ENCODE measurements at places on chromosomes 4 and X. TPM values are rescaled to one million over a fixed set of nuclear protein-coding genes. Genes with fewer than 3 reads are reported as not detected.

DNA sequence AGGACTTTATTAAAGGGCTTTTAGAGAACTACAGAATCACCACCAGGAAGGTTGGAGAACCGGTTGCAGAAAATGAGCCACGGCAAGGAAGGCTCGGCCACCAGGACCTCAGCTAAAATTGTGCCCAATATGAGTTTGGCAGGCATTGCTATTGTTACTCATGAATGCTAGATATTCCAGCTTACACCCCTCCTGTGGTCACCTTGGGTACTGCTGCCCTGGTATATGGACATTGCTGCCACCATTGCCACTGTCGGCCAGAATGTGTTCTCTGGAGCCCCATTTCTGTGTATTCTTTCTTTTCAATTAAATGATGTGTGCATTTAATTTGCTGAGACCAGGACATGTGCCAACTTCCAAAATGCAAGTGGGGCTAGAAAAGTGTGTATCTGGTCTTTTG is 626.7 kb upstream of the BOD1L1 start:
- DNase-seq, result no peak

DNA sequence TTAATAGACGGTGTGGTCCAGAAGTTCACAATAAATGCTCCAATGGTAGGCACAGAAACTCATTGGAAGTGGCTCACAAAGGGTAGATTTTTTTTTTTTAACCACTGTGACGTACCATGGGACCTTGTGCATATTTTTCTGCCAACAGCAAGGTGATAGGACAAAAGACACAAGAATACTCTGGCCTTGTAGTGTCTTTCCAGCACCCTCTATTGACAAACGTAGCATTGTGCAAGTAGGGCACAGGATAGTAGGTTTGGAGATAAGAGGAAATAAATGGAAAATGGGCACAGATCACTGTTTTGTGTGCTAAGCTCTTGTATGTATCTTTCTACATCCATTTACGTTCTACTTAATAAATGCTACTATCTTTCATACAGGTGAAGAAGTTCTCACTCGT is 2054.9 kb downstream of the PCDH7 start:
- no peak for DNase-seq

GRCh38 chr4:111537871-111538270 is 607.4 kb upstream of the FAM241A start:
- DNase-seq, result no peak

GRCh38 chr4:138665851-138666250 is 349.7 kb upstream of the NOCT start:
- no peak for DNase-seq

DNA sequence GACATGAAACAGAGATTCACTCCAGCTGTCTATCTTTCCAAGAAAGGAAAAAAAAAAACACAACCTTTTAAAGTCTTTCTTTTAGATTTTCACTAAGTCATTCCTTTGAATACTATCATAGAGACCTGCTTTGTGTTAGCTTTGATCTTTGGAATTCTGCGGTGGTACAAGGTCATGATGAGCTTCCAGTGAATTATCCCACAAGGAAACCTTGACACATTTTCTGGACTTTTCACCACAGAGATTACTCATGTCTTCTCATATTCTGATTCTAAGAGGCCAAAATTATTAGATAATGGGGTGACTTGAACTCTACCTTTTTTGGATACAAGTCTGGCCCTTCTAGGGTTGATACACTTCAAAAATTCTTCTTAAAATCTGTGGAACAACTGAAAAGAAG is 201.6 kb downstream of the PACRGL start:
- DNase-seq, result no peak

- DNase-seq, result no peak
Observed at GRCh38 chr4:47122592-47123291, 91.4 kb downstream of the GABRB1 start.

DNA sequence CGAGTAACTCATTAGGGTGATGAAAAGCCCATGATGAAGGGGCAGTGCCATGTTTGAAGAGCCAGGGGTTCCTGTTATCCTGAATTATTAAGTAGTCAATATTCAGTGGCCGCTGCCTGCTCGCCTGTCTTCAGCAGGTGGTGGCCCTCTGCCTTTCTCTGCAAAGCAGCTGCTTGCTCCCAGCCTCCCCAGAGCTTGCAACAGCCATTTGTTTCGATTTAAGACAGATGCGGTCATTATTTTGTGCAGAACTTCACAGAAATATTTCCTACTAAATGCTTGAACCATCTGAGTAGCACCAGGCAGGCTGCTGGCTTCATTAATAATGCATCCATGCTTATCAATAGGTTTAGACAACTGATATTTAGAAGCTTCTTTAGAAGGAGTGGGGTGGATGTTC is 104.3 kb upstream of the TTC29 start:
- DNase-seq, result no peak

DNA sequence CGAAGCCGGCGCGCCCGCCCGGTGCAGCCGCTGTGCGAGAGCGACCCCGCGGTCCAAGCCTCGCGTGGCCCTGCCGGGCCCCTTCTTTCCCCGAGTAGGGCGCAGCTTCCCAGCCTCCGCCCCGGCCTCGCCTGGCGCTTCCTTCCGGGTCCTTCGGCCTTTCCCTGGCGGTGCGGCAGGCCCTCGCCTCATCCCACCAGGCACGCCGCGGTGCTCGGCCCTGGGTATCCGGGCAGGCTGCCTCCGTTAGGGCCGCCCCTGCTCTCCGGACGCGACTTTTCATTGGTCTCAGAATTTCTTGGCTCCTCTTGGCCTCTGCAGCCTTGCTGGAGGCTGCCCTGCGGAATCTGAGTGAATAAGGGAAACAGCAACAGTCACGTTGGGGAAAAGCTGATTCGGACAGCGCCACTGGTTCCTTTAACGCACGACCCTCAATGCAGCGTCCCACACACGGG is 429 bp downstream of the UVSSA start:
- DNase-seq, result peak; percentile 89

DNA sequence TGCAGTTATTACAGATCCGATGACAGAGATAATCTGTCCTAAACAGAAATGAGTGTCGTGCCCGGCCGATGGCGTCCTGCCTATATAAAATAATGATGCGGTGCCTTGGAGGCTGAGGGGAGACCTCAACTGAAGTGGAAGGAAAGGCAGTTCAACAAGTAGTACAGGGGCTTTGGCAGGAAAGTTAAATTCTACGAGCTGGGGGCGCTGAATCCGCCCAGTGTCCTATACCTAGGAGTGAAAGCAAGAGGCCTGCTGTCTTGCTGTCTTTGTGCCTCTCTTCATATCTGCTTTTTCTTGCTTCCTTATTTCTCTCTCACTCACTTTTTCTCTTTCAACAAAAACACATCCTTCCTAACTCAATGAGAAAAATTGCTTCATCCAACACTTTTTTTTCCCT is 82.2 kb upstream of the PRPS2 start:
- no peak for DNase-seq

- no peak for DNase-seq
Observed at GRCh38 chr4:53477636-53478035, 100.2 kb downstream of the FIP1L1 start.

GRCh38 chr4:15003401-15003890 is 1.2 kb downstream of the CPEB2 start:
- DNase-seq, result peak; percentile 82

DNA sequence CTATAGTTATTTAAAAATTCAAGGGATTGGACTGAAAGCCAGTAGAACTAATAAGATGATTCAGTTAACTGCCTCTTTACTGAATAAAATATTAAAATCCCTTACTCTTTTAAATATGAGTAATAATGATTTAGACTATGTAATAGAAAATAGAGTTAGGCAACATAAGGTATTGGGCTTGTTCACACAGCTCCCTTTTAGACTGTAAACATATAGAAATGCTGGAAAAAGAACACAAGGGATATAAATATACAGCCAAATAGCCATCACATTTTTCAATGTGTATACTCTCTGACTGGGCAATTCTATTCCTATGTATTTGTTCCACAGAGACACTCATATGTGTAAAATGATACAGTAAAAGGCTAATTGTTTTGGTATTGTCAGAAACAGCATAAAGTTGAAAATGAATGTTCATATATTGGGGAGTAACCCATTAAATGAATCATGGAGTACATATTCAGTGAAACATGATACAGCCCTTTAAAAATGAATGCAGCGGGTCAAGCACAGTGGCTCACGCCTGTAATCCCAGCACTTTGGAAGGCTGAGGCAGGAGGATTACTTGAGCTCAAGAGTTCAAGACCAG is 129.8 kb downstream of the TBC1D19 start:
- no peak for DNase-seq

Gene MAGEA1
- total RNA-seq, result not detected

Gene GRID2
- total RNA-seq, result not detected

Gene DCX
- total RNA-seq, result not detected

Gene PRDM8
- 1.3 TPM for total RNA-seq
